NCI-H1694 (cell line): ENCODE measurements at places on chromosomes 11 and 22.

GRCh38 chr11:14266622-14267021, 92.4 kb downstream of the RRAS2 start:
- no peak for DNase-seq

DNA sequence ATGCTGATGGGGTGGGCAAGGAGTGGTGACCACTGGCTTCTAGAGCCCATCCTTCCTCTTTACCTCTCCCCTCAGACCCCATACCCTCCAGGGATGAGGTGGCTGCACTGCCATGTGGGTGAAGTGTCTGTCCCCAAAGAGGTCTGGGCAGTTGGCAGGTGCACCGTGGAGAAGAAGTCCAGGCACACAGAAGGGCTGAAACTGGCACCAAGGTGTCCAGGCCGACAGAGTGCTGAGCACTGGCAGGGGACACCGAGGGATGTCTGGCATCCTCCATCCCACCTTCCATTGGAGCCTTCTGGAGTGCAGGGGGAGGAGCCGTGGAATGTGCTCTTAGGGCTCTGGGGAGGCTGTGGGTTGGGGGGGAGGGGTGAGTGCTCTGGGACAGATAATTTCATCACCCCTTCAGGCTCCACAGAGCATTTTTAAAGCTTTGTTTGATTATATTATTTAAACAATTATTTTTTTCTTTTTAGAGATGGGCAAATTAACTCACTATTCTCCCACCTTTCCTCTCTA, 37.9 kb downstream of the PKNOX2 start:
- DNase-seq = no peak

- DNase-seq = no peak
Observed at GRCh38 chr11:33660962-33661361, 39.7 kb downstream of the C11orf91 start.

DNA sequence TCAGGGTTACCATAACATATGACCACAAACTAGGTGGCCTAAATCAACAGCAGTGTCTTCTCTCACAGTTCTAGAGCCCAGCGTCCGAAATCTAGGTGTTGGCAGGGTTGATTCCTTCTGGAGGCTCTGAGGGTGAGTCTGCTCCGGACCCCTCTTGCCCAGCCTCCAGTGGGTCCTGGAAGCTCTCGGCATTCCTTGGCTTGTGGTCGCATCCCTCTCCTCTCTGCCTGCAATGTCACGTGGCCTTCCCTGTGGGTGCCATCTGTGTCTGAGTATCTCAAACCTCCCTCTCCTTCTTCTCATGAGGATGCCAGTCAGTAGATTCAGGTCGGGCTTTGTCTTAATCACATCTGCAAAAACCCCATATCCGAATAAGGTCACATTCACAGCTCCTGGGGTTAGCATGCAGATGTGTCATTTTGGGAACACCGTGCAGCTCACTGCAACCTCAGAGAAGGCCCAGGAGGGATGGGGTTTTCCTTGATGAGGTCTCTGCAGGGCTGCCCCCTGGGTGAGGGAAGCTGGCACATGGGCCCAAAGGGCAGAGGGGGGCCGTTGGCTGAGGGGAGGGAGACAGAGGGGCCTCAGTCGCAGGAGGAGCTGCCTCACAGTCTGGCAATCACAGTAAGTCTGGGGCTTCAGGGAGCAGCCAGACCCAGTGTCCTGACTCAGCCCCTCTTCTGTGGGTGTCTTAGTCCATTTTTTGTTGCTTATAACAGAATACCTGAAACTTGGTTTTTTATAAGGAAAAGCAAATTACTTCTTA, 41.2 kb downstream of the PARVG start:
- no peak for DNase-seq

DNA sequence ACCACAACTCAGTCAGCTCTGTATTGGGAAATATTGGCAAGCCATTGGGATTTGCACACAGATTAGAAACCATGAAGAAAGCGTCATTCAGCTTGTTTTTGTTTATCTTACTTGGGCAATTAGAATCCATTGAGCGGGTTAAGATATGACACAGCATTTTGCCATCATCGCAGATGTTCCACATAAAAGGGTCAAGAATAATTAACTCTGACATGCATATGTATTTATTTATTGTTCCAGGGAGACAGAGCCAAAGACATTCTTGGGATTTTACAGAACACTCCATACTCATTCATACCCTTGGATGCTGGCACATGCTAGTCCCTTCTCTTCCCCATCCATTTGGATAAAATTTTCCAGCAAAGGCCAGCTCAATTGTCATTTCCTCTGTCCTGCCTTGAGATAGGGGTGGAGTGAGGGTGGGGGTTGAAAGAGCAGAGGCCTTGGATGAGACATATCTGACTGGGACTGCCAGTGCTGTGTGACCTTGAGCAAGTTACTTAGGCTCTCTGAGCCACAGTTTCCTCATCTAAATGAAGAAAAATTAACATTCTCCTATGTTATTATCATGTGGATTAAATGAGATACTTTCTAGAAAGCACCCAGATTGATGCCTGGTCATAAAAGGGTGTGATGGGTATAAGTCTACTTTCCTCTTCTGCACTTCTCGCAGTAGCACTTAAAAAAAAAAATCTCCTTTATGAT, 179.7 kb downstream of the RRAS2 start:
- DNase-seq = no peak

GRCh38 chr11:465896-466530, 15.9 kb downstream of the PTDSS2 start:
- no peak for DNase-seq

DNA sequence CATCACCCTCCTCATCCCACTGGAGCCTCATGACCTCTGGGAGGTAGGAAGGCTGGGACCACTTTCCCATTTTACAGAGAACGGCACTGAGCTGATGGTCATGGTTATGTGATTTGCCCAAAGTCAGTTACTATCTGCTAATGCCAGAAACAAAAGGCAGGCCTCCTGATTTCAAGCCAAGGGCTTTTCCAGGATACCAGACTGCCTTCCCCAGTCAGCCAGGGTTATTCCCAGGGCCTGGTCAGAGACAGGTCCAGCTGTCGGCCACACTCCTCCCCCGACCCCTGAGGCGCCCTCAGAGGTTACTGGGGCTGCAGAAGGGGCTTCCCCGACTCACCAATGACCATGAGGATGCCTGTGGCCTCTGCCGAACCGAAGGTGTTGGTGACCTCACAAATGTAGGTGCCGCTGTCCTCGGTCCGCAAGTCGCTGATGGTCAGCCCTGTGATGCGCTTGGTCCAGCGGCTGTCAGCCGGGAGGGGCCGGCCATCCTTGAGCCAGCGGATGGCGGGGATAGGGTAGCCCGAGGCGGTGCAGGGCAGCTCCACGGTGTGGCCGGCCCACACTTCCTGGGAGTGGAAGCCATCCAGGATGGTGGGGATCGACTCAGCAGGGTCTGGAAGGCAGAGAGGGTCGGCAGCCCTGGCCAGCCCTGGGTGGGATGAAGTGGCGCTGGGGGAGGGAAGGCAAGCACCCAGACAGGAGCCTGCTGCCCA, 197.0 kb downstream of the CEP164 start:
- DNase-seq = no peak

GRCh38 chr11:15774388-15774939, 581.9 kb downstream of the SOX6 start:
- DNase-seq = no peak

DNA sequence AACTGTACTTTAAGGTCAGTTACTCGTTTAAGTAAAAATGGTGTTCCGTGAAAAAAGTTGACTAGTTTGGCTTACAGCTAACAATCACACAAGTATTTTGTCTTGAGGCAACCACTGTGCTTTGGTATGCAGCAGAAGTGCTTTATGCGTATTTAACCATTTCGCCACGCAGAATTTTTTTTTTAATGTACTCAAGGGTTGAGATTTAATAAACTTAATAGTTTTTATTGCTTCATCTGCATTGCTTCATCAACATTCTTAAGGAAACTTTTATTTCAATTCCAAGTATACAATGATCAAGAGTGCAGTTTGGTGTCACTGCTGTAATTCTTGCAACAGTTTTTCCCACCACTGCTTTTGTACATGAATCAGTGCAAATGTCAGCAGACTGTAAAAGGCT, 66.4 kb downstream of the ZNRF3 start:
- DNase-seq = no peak

- no peak for DNase-seq
Observed at GRCh38 chr11:7538031-7538430, 24.2 kb downstream of the PPFIBP2 start.

- DNase-seq = no peak
Observed at GRCh38 chr11:6682591-6682935, 577 bp downstream of the MRPL17 start.

DNA sequence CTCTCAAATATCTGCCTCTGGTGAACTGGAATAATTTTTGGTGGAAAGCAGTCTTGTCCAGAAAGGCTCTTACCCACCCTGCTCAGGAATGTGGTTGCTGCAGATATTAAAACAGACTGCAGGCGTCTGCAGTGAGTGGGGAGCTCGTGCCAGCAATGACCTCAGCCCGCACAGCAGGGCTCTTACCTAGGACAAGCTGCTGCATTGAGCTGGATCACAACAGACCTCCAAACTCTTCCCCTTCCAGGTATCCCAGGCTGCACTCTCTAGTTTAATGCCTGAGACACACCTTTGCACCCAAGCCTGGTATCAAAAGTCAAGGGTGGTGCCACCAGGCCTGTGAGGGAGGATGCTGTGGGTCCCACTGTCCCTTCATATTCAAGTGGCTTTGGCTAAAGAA, 69.7 kb upstream of the CDON start:
- peak; percentile 17 for DNase-seq

GRCh38 chr11:46001448-46001914, 79.0 kb downstream of the LARGE2 start:
- no peak for DNase-seq

DNA sequence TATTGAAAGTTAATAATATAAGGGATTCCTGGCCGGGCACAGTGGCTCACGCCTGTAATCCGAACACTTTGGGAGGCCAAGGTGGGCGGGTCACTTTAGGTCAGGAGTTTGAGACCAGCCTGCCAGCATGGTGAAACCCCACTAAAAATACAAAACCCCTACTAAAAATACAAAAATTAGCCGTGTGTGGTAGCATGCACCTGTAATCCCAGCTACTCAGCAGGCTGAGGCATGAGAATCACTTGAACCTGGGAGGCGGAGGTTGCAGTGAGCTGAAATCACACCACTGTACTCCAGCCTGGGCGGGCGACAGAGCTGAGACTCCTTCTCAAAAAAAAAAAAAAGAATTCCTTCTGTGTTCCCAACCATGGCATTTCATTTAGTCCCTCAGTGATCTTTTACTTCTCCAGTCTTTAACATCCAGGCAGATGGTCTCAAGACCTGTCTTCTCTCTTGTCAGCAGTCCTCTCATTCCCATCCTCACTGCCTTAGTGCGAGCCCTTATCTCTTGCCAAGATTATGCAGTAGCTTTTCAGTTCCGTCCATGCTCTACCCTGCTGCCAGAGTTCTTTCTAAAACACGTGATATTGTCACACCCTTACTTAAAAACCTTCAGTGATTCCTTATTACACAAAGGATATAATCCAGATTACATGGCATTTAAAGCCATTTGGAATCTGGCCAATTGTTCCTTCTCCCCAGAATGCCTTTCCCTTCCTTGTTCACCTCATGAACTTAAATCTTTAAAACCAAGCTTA, 17.9 kb downstream of the RTN3 start:
- DNase-seq = no peak

GRCh38 chr22:50575426-50575941, 2.7 kb downstream of the CPT1B start:
- no peak for DNase-seq

GRCh38 chr11:12989428-12990161, 19.5 kb upstream of the RASSF10 start:
- DNase-seq = no peak

- DNase-seq = no peak
Observed at GRCh38 chr22:23751441-23751996, 607 bp upstream of the ZNF70 start.

DNA sequence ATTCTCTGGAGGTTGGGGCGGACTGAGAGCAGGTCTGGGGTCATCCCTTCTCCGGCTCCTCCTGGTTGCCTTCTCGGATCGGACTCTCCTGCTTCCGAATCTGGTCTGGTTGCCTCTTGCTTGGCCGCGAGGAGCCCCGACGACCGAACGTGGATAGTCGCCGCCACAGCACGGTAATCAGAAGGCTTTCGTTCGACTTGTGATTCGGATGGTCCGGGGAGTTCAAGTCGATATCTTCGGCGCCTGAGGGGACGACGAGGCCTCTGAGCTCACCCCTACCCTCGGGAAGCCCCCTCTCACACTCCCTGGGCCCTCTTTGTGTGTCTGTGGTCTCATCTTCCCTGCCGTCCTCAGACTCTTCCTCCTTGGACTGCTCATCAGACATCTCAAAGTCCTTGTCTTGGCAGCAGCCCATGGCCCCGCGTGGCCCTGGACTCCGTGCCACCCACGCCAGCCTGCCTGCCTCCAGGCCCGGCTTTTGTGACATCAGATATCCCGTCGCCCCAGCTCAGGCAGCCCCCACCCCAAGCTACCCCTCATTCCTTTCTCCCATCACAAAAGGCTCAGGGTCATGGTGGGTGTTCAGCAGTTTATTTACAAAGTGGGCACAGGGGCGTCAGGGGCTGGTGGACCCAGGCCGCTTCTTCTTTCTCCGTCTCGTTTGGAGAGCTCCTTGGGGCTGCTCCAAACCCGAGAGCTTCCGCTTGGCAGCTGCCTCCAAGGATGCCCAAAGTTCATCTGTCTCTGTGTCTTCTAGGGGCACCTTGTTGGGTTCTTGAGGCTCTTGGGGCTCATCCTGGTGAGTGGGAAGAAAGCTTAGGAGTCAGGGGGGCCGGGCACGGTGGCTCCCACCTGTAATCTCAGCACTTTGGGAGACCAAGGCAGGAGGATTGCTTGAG, at the start of gene TEX54:
TSS of gene TEX54 (minus strand) at position 506 of the 899 bp plus-strand sequence.
- no peak for DNase-seq
